Islet precursor cell (in vitro differentiated cells): ENCODE measurements at places on chromosomes 1 and 21.

GRCh38 chr1:175338387-175339135, 146.0 kb upstream of the KIAA0040 start:
- DNase-seq = peak; percentile 86

GRCh38 chr1:1091344-1092148, 17.4 kb upstream of the RNF223 start:
- peak; percentile 37 for DNase-seq

- peak; percentile 81 for DNase-seq
These were observed 33.4 kb downstream of the RGS7 start for GRCh38 chr1:241323514-241324195.

- DNase-seq = peak; percentile 93
These were observed 64.1 kb upstream of the WDR26 start for GRCh38 chr1:224498574-224499170.

DNA sequence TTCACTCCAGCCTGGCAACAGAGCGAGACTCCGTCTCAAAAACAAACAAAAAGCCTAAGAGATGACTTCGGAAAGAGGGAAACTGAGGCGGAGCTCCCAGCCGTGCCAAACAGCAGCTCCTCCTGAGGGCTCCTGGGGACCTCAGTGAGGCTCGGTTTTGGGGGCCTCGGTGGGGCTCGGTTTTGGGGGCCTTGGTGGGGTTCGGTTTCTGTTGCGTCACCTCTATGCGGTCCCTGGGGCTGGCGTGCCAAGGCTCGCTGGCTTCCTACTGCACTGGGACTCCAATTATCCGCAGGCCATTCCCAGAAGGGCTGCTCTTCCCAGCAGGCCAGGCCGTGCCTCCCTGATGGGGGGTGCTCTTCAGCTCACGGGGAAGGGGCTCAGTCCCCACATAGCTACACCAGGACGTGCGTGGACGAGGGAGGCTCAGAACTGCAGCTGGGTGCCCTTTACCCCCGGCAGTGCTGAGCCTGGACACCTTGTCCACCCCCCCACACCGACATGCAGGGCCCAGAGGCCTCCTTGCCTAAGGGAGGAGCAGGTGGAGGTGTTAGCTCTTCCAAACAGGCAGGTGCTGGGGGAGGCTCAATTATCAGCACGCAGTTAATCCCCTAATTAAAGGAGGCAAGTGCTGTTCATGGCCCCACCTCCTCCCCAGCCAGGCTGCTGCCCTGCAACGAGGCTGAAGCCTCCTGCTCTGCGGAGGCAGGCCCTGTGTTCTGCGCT, 5.1 kb upstream of the C1orf159 start:
- no peak for DNase-seq

GRCh38 chr1:233606813-233607212, 7.1 kb upstream of the KCNK1 start:
- no peak for DNase-seq

- DNase-seq = no peak
These were observed 25.7 kb upstream of the ERO1B start for GRCh38 chr1:236307435-236307834.

- DNase-seq = no peak
These were observed 29.6 kb upstream of the CD84 start for GRCh38 chr1:160608941-160609340.

- no peak for DNase-seq
These were observed 25.3 kb downstream of the CR1L start for GRCh38 chr1:207670192-207670591.

DNA sequence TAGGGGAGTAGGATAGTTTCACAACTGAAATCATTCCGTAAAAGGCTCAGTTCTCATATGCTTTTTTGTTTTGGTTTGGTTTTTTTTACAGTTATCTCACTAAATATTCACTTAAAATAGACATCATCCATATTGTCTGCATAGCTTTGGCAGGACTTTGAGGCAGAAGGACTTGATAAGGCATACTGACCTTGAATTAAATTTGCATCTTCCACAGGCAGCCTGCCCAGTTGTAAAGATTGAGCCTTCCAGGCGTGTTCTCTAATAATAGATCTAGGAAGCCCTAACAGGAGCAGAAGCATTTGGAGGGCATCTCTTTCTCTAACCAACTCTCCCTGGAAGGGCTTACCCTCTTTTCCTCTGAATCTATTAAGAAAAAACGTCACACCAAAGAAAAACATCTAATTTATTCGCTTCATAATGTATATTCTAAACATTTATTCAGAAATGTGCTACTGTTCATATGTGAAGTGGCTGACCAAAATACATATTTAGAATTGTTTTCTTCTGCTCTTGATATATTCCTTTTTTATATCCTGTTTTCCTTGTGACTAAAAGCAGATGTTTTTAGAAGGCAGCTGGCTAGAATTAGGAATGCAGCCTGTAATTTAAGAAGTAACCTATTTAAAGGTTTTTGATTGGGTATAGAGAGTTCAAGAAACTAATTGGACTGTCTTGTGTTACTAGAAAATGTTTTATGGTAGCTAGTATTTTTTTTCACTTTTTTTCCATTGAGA, 20.2 kb downstream of the DESI2 start:
- no peak for DNase-seq

DNA sequence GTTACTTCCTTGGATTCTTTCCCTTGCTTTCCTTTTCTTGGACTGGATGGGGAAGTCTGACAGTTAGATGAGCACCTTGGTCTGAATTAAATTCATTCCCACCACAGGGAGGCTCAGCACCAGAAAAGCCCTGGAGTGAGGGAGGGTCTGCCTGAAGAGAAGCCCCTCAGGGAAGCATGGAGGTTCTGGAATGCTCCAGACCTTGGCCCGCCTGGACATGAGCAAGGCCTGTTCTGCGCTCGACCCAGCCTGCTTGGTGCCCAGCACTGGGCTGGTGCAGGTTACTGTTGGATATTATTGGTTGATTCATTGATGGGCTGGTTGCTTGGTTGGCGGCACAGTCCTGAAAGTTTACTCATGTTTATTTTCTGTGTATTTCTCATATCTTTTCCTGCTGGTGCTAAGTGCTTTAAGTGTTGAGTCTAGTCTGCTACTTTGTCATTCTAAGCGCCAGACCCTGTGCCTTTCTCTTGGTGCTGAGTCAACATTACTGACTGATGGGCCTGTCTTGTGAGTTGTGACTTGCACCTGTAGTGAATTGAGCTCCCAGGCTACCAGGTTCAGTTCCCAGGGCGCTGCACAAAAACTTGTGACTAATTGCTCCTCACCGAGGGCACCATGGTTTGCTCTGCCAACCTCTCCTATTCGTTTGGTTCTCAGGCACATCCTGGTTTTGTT, 538.5 kb downstream of the KIF26B start:
- DNase-seq = no peak
